ENCODE measurements at places on chromosomes 4 and X.

- DNase-seq = no peak
These were observed 18.3 kb downstream of the SCD5 start for GRCh38 chr4:82780170-82780751.

DNA sequence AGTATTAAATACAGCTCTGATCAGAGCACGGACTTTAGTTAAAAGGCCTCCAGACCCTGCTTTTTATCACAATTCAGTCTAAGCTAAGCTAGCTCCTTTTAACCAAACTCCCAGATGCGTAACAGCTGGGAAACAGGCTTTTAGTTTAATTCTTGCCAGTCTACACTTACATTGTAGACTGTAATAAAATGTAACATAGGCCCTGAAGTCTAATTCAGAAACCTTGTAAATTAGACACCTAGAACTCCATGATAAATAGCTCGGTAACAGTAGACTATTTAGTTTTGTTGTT lies 20.1 kb downstream of the FBXO8 start:
- no peak for DNase-seq

DNA sequence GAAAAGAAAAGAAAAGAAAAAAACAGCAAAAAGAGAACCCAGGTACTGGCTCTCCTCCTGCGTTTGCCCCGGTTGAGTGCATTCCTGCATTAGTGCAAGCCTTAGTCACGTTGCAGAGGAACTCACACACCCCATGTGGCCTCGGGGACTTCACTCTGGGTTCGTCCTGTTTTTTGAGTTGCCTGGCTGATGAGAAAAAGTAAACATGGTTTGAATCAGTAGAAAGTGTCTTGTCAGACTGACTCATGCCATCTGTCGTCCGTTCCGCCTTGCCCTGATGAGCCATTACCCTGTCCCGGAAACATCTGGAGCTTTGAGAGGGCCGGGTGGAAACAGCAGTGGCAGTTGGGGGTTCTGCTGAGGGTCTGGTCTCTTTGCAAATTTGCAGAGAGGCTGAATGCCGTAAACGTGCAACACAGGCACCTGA lies 16.3 kb downstream of the CD99 start:
- peak; percentile 85 for DNase-seq

DNA sequence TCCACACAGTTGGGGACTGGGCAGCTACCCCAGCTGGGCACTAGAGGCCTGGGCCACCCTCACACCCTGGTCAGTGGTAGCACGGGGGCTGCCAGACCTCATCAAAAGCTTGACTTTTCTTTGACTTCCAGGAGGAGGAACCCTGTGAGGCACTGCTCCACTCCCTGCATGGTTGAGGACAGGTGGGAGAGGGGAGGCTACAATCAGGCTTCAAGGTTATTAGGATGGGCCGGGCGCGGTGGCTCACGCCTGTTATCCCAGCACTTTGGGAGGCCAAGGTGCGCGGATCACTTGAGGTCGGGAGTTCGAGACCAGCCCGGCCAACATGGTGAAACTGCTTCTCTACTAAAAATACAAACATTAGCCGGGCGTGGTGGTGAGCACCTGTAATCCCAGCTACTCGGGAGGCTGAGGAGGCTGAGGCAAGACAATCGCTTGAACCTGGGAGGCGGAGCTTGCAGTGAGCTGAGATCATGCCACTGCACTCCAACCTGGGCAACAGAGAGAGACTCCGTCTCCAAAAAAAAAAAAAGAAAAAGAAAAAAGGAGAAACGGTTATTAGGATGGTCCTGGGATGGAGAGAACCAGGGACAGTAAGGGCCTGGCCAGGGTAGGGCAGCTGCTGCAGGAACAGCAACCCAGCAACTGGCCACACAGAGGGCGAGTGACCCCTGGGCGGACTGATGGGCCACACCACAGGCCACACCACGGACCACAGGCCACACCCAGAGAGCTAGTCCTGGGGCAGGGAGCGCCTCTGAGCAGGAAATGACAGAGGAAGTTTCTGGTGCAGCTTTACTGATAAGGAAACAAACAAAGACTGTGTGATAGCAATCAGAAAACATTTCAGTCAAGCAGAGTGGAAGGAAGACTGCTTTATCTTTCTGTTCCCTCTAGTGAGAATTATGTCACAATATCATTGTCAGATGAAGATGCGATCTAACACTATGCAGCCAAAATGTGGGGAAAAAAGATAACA lies 20.5 kb upstream of the OPN1LW start:
- no peak for DNase-seq

DNA sequence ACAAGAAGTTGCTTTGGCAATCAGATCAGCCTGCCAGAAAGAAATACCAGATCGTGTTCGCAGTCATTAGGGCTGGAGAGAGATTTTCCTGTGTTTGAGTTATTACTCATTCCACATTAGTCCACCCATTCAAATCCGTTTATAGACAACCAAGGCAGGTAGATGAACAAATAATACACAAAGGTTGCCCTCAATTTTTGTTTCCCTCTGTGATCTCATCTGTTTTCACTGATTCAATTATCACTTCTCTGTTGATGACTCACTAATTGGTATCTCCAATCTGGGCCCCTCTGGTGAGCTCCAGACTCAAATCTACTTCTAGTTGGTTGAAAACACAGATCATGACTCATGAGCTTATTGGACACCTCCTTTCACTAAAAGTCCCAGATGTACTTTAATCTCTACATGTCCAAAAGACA lies 54.5 kb downstream of the CHM start:
- no peak for DNase-seq

DNA sequence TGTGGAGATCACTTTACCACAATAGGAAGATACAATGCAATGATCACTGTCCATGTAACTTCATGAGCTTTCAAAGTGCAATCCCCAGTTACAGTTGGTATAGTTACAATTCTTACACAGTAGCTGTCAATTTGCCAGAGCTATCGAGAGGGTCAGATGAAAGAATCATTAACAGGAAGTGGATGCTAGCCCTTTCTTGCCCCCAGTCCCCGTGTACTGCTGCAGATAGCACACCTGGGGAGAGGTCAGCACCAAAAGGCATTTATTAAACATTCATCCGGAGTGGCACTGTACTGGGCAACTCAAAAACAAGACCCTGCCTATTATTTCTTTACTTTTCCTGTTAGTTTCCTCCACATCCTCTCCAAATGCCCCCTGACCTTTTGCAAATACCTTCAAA lies 47.7 kb downstream of the SOD3 start:
- DNase-seq = no peak

- DNase-seq = no peak
These were observed 766.9 kb upstream of the IGFBP7 start for GRCh38 chr4:57877047-57877458.

- DNase-seq = no peak
These were observed 830.8 kb upstream of the POU3F4 start for GRCh38 chrX:82677286-82677685.

DNA sequence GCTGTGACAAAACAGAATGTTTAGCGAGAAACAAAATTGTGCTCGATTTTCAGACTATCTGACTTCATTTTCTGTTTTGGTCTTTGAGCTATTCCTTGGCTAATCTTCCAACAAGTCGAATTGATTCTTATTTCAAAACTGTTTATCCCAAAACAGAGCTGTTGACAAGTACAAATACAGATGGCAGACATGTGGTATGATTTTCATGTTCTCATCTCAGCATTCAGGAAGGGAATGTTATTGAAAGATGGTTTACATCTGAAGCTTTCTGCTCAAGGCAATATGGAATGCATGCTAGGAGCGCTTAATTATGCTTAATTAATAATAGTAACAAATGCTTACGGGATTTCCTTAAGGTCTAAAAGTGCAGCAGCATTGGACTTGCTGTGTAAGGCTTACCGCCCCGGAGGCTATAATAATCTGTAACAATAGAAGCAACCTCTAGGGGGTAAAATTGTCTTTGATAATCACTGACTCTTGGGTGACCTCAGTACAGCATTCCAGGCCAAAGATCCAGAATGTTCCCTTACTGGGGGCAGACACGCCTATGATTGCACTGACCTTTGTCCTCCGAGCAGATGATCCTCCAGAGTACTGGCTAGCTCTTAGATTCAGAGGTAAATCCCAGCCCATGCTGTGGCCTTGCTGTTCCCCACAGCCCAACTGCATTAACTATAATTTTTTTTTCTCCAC lies 16.4 kb downstream of the LSM6 start:
- no peak for DNase-seq

- no peak for DNase-seq
These were observed 446.7 kb downstream of the FSTL5 start for GRCh38 chr4:161717084-161717483.

- DNase-seq = no peak
These were observed 7.3 kb upstream of the CXCL3 start for GRCh38 chr4:74045772-74046171.

DNA sequence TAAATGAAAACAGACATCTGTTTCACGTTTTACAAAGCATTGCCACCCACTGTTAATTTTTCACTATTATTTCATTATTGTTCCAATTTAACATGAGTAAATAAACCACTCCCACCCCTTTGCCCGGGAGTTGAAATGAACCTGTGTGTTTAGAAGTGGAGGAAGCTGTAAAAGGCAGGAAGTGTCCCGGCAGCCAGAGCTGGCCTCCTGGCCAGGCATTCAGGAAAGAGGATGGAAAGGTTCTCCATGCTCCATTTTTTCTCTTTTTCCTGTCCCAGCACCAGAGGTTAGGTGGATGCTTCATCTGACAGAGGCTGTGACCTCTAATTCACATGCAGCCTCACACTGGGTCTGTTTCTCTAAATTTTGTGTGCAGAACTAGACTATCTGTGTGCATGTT lies 55.5 kb upstream of the LNX1 start:
- no peak for DNase-seq

GRCh38 chrX:19566359-19567222 lies 51.3 kb upstream of the MAP3K15 start:
- DNase-seq = peak; percentile 75

DNA sequence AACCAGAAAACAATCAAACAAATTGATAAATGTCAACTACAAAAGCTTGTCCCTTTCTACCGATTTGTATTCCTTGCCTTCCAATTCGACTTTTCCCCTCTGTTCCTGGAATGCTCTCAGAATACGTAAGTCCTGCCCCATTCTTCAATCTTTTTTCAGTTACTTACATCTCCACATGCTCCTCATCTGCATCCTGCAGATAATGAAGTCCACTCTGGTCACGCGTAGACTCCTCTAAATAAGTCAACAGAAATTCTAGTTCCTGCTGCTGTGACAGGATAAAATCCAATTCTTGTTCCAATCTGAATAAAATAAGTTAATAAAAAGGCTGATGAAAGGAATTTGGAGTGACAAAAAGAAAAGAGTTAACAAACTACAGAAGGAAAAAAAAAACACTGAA lies 34.4 kb upstream of the RBM41 start:
- DNase-seq = no peak

- peak; percentile 10 for DNase-seq
These were observed 335.8 kb upstream of the F9 start for GRCh38 chrX:139194571-139195280.

- DNase-seq = no peak
These were observed 16.3 kb downstream of the PPP3CA start for GRCh38 chr4:101331017-101331416.

DNA sequence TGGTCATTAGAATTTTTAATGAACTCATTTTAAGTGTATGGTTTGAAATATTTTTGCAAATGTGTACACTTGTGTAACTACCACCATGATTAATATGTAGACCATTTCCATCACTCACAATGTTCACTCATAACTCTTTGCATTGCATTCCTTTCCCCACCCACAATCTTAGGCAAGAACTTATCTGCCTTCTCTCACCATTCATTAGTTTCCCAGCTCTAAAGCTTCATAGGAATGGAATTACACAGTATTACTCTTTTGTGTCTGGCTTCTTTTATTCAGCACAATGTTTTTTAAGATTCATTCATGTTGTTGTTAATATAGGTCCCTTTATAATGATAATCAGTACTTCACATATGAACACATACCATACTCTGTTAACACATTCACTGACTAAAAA lies 106.1 kb downstream of the ARAP2 start:
- DNase-seq = no peak

- DNase-seq = no peak
These were observed 162.5 kb upstream of the CASK start for GRCh38 chrX:42085836-42086235.

DNA sequence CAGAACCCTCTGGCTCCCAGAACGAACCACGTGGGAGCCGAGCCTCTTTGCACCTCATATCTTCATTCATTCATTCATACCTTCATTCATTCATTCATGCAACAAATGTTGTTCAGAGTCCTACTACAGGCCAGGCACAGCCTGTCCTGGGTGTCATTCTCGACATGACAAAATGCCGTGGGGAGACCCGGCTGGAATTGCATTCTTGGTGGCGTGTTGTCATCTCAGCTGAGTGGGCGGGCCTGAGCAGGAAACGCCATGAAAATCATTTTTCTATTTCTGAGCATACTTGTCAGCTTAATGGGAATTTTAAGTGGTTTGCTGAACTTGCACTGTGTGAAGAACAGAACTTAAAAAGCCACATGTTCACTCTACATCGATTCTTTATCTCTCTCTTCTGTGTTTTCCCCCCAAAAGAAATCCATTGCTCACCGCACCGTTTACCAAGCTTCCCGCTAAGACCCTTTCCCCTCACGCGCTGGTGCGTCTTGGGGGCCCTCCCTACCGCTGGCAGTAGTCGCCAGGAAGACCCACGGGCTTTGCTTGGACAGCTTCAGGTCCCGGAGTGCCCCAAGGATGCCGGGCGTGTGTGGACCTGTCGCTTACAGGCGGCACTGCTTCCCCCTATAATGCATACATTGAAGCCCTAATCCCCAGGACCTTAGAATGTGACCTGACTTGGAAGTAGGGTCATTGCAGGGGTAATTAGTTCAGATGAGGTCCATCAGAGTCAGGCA lies 41.6 kb upstream of the HMX1 start:
- no peak for DNase-seq

- no peak for DNase-seq
These were observed 28.2 kb downstream of the F11 start for GRCh38 chr4:186294160-186294559.

- DNase-seq = no peak
These were observed 45.2 kb upstream of the UNC5C start for GRCh38 chr4:95594013-95594412.

- no peak for DNase-seq
These were observed 890 bp downstream of the DCAF16 start for GRCh38 chr4:17809667-17810066.

DNA sequence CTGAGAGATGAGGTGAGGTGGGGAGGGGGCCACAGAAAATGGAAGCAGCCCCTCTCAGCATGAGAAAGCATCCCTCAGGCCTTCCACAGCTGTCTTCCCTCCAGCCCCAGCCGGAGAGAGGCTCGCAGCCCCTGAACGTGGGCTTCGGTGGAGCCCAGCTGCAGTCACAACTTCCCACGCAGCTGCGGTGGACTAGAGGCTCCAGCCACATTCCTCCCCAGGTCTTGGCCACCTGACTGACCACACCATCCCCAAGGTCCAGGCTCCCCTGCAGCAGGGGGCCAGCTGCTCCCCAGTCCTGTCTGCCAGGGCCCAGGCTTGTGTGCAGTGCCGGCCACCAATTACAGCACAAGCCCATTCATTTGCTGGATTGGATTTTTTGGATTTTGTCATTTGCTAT lies 212.3 kb upstream of the BCOR start:
- no peak for DNase-seq

- DNase-seq = no peak
These were observed 15.0 kb upstream of the CD99L2 start for GRCh38 chrX:150913511-150913910.

GRCh38 chr4:5752376-5753184 lies 41.6 kb downstream of the EVC start:
- no peak for DNase-seq

All from stimulated activated naive CD8-positive, alpha-beta T cell treated with anti-CD3 and anti-CD28 coated beads, Interleukin-15, amount 100 ng/mL, for 72 hours (primary cell).